ENCODE measurements at places on chromosomes 1 and 21.

- no peak for DNase-seq
Observed at GRCh38 chr1:60935599-60936110, 146.7 kb upstream of the NFIA start.

DNA sequence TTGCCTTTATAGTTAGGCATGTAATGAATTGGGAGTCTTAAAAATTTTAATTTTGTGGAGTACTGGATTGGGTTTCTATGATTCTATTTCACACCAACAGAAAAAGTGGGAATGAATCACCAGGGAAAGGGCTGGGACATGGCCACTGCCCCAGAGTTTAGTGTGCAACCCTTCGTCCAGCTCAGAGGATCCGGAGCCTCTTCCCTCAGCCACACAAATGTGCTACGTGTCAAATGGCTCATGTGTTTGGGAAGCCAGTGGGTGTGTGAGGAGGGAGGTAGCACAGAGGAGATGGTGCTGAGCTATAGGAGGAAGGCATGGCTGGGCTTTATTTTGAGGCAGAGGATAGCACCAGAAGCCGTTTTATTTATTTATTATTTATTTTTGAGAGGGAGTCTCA, 247.3 kb downstream of the SIPA1L2 start:
- DNase-seq: no peak

GRCh38 chr1:228493141-228494043, 6.2 kb downstream of the RNF187 start:
- DNase-seq: no peak

GRCh38 chr1:28056129-28056925, 32.1 kb downstream of the EYA3 start:
- no peak for DNase-seq

GRCh38 chr1:91876040-91876470, 9.9 kb downstream of the TGFBR3 start:
- DNase-seq: no peak

Data from occipital lobe (tissue), 3 donors.